ENCODE measurements at places on chromosomes 6 and 20.

- DNase-seq, result no peak
Measured at GRCh38 chr6:93177438-93177837, 241.9 kb downstream of the EPHA7 start.

DNA sequence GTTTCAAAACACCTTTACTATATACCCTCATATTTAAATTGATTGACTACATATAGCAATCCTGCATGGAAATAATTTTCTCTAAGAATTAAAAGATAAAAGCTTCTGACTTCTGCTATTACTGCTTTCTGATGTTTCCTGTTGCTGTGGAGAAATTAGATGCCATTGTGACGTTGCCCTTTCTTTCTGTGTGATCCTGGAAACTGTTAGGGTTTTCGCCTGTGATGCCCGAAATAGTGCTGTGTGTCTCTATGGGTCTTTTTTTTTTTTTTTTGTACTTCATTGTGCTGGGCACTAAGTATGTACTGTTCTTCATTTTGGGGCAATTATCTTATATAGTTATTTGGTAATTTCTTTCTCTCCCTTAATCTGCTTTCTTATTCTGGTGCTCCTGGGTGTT is 205.0 kb downstream of the ARID1B start:
- DNase-seq, result no peak

- no peak for DNase-seq
Measured at GRCh38 chr20:6034134-6034969, 19.5 kb downstream of the LRRN4 start.

- DNase-seq, result no peak
Measured at GRCh38 chr6:4928426-4928825, 75.4 kb downstream of the RPP40 start.

GRCh38 chr20:7113577-7114466 is 346.3 kb downstream of the BMP2 start:
- no peak for DNase-seq
